ENCODE measurements at places on chromosomes 11 and 22. TPM values are rescaled to one million over a fixed set of nuclear protein-coding genes. Genes with fewer than 3 reads are reported as not detected.

DNA sequence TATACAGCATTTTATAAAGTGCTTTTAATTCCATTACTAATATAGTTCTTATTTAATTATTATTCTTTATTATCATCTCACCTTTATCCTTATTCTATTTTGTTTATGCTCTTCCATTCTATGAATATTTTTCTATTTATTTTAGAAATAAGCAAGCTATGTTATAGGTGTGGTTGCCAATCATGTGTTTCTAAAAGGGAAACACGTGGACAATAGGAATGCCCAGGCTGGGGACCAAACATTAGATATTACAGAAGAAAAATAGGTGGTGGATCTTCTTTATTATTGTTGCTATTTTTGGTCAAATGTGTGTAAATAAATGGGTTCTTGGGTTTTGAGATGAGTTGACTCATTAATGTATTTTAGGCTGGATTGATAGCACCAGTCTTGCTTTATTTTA is 438.3 kb downstream of the RAB38 start:
- no peak for DNase-seq

GRCh38 chr11:67396587-67397389 is 4.9 kb downstream of the PPP1CA start:
- no peak for DNase-seq

- no peak for DNase-seq
These were observed 38.2 kb downstream of the TOM1 start for GRCh38 chr22:35337932-35338331.

DNA sequence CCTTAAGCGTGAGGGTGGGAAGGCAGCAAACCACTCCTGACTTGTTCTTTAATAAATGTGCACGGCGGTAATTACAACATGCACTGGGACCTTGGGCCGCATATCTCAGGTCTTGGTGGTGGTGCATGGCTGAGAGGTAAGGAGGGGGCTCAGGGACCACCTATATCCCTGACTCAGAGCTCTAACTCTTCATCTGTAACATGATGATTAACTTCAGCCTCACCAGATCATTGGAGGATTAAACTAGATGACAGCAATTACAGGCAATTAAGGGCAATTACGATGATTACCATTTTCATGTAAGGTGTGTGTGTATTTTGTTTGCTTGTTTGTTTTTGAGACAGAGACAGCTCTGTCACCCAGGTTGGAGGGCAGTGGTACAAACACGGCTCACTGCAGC is 45.0 kb downstream of the FBLN1 start:
- DNase-seq, result no peak

HYOU1 gene
- total RNA-seq, result 295 TPM

DBX1 gene
- total RNA-seq, result not detected

GRCh38 chr22:50302564-50302963 is 4.9 kb downstream of the PLXNB2 start:
- no peak for DNase-seq

DNA sequence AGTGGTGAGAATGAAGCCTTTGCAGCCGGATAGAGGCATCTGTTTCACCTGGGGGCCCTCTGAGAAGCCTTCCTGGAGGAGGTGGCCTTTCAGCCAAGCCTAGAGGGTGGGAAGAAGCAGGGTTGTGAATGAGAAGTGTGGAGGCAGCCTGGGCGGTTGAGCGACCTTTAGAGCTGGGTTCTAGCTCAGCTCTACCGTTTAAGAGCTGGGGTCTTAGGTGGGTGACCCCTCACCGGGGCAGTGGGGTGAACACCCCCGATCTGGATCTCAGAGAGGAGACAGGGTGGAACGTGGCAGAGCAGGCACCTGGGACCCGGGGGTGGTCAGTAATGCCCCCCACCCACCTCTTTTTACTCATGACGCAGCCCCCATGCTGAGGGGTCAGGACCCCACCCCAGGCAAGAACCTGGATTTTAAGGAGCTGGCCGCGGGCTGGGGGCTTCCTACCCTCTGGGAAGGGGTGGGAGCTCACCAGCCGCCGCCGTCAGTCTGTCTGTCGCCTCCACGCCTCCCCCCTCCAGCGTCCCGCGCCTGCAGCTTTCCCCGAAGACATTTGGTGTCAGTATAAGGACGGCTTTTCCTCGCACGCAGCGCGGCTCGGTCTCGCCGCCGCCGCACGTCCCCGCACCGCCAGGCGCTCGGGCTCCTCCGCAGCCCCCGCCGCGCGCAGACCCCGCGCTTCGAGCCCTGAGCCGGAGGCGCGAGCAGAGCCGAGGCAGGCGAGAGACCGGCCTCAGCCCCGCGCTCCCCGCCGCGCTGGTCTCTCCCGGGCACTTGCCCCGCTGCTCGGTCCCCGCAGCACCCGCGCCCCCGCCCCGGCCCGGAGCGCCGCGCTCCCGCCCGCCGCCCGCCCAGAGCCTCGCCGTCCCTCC is 13.3 kb upstream of the CACNA1I start:
- DNase-seq, result no peak

- peak; percentile 67 for DNase-seq
These were observed 1.2 kb upstream of the ARHGEF12 start for GRCh38 chr11:120334894-120335462.

- DNase-seq, result no peak
These were observed 48.2 kb downstream of the HIRA start for GRCh38 chr22:19383292-19383691.

ROBO3 gene
- 12.1 TPM for total RNA-seq

DNA sequence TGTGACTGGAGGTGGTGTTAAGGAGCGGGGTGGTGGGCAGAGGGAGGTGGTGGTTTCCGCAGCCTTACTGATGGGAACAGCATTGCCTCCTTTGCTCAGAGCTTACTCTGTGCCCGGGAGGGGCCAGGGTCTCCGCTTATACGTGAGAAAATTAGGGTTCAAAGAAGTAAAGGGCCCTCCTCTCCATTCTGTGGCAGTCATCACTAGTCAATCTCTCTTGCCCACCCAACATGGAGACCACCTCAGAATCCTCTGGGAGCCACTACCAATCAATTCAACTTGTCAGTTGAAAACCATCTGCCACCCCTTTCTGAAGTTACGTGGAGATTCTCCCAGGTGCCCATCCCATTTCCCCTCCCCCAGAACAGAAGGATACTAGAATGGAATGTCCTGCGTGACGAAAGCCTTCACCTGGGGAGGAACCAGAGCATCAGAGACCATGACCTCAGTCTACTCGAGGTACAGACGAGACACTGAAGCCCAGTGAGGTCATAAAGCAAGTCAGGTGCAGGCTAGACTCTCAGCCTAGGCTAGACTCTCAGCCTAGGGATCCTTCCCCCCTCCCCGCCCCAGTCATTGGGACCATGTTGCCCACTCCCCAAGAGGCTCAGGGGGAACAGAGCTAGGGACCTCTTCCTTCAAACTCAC is 2.0 kb downstream of the SELENOM start:
- no peak for DNase-seq

DNA sequence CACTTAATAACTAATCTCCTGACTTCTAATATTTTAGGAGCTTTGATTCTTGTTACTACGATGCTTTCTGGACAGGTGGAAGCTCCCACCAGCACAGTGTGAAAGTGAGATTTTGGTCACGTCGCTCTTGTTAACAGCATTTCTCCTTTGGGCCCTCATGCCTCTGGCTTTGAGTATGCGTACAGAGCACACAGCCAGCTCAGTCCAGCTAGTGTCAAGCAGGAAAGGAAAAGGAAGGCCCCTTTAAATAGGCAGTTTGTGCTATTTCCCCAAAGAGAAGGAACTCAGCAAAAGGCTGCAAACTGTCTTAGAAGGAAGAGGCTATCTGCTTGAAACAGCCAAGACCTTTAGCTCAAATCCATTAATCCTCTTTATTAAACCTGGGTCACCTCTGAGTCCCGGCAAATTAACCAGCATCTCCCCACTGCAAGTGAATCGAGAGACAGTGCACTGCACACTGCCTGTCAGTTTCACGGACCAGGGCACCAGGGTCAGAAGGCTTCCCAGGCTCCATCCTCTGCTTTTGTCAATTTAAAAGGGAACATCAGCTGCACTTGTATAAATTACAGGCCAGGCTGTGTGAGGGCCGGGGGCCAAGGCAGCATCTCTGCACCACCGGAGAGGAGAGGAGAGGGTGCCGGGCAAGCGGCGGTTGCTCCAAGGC is 34.7 kb downstream of the OPCML start:
- no peak for DNase-seq

- no peak for DNase-seq
These were observed 44.1 kb upstream of the RFPL3 start for GRCh38 chr22:32313532-32313931.

OR51B6 gene
- not detected for total RNA-seq

DNA sequence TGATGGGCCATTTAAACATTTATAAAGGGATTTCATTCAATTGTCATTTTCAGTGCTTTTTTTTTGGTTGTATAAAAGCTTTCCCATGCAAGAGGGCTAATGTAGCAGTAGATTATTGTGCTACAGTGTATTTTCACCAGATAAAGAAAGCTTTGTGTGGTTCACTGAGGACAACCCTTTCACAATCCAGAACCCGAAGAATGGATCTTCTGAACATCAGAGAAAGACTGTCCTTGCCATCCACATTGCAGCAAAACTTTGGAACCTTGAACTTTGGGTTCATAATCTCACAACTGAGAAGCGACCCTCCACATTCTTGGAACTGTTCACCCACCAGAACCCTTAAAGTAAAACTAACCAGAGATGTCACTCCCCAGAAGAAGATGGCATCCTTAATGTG is 9.3 kb downstream of the APOBEC3H start:
- no peak for DNase-seq

INSC gene
- total RNA-seq, result 0.58 TPM

SMIM35 gene
- total RNA-seq, result not detected

GRCh38 chr11:112318184-112318591 is 57.5 kb upstream of the PLET1 start:
- DNase-seq, result no peak

SLC22A25 gene
- not detected for total RNA-seq

RAB36 gene
- total RNA-seq, result 1.0 TPM

DNA sequence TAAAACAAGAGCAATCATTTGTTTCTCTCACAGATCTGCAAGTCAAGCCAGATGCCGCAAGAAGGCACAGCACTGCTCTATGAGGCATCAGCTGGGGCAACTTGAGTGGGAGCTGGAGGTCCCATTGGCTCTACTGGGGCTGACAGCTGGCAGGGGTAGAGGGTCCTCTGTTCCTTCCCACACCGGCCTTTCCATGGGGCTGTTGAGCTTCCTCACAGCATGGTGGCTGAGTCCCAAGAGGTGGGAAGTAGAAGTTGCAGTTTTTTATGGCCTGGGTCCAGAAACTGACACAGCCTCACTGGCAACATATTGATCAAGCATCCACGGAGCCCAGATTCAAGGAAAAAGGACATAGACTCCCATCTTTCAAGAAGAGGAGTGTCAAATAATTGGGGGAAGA is 34.4 kb downstream of the RPL3 start:
- DNase-seq, result no peak

UCP2 gene
- 46.2 TPM for total RNA-seq

GRCh38 chr11:11615086-11615485 is 6.7 kb downstream of the GALNT18 start:
- no peak for DNase-seq

EIF4ENIF1 gene
- 23.6 TPM for total RNA-seq

DNA sequence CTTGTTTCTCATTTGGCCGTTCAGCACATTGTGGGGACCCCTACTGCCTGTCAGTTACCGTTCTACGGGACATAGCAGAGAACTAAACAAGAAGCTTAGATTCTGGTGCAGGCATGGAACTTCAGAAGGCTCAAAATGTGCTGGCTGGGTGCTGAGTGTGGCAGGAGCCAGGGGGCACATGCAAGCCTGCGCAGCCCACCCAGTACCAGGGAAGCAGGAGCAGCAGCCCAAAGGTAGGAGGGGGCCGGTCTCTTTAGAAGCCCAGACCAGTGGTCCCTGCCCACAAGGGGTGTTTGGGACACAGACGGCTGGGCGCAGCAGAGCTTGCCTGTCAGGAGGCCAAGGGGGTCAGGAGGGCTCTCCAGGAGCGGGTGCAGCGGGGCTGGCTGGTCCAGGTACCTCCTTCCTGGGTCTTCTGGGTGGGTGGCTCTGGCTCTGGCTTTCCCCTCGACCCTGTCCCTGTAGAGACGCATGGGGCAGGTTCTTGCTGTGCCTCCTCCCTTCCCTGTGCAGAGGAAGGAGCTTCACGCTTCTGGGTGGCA is 2.2 kb downstream of the PTDSS2 start:
- no peak for DNase-seq

GRCh38 chr11:16812274-16812673 is 73.8 kb downstream of the C11orf58 start:
- no peak for DNase-seq

DCUN1D5 gene
- total RNA-seq, result 95.8 TPM

- DNase-seq, result no peak
These were observed at the start of gene SAA1 for GRCh38 chr11:18265949-18266348. Gene SAA1 (plus strand): TSS chr11:18266264. CDS start chr11:18266888, 624 bp downstream.

MFNG gene
- total RNA-seq, result 1.7 TPM

TSPAN32 gene
- total RNA-seq, result not detected

UBQLNL gene
- not detected for total RNA-seq

DNA sequence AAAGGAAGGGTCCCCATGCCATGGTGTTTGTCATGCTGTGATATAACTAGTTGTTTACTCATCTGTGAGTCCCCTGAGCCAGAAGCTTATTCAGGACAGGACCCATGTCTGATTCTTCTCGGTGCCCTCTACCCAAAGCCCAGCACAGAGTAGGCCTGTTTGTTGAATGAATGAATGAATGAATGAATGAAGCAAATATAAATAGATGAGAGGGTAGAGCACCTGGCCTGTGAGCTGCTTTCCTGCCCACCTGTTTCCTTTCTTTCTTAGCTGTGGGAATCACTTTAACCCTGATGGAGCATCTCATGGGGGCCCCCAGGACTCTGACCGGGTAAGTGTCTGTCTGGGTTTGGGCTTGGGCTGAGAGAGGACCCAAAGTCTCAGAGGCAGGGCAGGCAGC is 7.2 kb downstream of the CCS start:
- DNase-seq, result no peak

GRCh38 chr11:65420506-65420905 is 2.1 kb upstream of the NEAT1 start:
- DNase-seq, result no peak

IL10RA gene
- total RNA-seq, result 0.31 TPM

DNA sequence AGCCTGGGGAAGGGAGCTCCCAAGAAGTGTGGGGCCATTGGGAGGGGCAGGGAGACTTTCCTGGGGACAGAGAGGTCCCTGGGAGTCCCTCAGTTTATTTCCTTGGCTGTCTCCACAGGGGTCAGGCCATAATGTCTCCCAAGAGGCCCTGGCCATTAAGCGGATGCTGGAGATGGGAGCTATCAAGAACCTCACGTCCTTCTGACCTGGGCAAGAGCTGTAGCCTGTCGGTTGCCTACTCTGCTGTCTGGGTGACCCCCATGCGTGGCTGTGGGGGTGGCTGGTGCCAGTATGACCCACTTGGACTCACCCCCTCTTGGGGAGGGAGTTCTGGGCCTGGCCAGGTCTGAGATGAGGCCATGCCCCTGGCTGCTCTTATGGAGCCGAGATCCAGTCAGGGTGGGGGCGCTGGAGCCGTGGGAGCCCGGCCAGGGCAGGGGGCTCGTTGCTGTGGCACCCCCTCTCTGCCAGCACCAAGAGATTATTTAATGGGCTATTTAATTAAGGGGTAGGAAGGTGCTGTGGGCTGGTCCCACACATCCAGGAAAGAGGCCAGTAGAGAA is 58.4 kb downstream of the ST3GAL4 start:
- no peak for DNase-seq

Data from H1 (cell line).